LNCaP clone FGC (cell line): ENCODE measurements at places on chromosomes 7 and 10.

DNA sequence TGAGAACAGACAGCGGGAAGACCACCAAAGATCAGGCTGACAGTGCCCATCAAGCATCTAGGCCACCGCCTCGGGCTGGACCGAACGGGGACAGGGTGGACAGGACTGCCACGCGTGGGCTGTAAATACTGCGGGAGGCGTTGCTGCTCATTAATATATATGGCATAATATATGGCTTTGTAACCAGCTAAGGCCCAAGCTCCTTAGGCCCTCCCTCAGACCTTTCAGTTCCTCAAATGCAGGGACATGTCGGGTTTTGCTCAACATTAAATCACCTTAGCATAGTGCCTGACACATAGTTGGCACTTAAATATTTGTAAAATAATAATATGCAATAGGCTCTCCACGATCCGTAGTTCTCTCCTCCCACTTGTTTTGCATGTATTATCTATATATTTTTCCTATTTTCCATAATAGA lies 402 bp upstream of the TMEM168 start:
- DNase-seq: no peak

DNA sequence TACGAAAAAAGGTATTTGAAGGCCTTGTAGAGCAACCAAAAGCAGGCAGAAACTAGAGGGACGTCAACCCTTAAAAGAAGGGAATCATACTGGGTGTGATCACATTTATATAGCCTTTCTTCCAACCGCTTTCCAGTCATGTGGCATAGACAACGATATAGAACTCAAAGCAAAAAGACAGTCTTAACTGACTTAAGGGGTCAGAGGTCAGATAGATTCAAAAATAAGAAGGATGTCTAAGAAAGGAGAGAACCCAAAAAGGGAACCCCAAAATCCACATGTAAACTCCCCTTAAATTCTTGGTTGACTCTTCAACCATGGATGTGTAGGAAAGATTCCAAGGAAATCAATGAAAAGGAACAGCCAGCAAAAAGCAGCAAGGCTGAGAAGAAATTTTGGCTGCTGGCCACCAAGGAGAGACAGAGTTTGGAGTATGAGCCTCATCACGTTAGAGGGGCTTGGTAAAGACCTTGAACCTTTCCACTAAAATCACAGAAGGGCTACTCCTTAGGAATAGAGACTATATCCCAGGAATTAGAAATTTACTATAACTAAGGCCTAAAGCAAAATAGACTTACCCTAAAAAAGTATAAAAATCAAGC lies 8.6 kb downstream of the BCAP29 start:
- DNase-seq: no peak

- DNase-seq: no peak
Observed at GRCh38 chr10:66457629-66458028, 468.2 kb upstream of the LRRTM3 start.

DNA sequence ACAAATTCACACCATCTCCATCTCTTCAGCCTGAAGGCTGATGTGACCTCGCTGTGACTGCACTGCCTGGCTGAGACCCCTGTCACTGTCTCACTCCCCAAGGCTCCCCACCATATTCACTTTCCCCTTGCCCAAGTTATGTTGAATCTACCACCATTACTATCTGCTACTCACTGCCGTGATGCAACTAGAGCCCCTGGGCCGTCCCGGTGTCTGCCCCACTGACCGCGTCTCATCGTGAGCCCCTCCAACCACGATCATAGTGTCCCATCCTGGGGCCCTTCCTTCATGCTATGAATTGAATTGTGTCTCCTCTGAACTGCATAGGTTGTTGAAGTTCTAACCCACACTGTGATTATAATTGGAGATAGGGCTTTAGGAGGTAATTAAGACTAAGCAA lies 71.9 kb upstream of the CHST15 start:
- DNase-seq: no peak

DNA sequence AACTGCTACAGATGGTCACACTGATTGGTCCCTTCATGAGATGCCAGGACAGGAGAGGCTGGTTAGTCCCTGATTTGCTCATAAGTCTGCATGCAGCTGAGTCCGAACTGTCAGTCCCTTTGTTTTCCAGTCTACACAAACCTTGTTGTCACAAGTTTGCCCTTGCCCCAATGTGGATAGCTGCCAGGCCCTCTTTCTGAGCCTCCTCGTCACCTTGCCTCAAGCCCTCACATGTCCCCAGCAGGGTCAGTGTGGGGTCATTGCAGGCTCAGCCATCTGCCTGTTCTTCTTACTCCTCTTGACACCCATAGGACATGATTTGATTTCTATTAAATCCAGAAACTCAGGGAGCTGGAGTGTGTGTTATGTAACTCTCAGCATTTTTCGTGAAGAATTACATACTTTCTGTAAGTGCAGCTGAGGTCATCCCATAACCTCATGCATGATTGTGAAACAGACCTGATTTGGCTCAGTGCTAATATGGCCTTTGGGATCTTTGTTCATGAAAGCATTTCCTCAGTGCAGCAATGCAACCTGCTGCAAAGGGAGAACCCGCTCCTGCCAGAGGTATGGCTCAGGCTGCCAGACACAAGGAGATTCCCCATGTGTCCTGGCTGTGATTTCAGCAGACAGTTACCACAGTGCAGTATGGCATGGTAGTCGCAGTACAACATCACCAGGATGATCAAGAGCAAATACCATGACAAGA lies 70.0 kb upstream of the ZMIZ2 start:
- no peak for DNase-seq

DNA sequence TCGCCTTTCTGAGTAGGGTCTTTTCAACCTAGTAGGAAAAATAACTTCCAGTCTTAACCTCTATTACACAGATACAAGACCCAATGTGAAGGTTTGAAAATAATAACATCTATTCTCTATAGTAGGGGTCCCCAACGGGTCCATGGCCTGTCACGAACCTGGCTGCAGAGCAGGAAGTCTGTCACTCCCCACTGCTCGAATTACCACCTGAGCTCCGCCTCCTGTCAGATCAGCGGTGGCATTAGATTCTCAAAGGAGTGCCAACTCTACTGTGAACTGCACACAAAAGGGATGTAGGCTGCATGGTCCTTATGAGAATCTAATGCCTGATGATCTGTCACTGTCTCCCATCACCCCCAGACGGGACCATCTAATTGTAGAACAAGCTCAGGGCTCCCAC lies 7.4 kb downstream of the YWHAG start:
- no peak for DNase-seq

GRCh38 chr7:112748381-112748780 lies 41.8 kb downstream of the TMEM168 start:
- no peak for DNase-seq

DNA sequence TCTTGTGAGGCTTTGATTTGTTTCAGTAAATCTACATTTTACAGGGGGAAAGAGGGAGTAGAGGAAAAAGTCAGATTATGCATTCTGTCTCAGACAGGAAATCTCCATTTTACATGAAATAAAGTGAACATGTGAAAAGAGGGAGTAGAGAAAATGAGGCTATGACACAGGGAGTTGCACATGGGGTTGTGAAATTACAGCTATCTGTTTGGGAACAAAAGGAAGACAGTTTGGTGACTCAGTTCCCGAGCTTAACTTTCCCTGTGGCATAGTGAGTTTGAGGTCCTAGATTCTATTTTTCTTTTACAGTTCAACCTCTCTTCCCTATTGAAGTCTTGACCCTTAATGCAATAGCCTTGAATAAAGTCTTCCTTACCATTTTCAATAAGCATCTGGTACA lies 63.2 kb upstream of the AGR3 start:
- DNase-seq: no peak

DNA sequence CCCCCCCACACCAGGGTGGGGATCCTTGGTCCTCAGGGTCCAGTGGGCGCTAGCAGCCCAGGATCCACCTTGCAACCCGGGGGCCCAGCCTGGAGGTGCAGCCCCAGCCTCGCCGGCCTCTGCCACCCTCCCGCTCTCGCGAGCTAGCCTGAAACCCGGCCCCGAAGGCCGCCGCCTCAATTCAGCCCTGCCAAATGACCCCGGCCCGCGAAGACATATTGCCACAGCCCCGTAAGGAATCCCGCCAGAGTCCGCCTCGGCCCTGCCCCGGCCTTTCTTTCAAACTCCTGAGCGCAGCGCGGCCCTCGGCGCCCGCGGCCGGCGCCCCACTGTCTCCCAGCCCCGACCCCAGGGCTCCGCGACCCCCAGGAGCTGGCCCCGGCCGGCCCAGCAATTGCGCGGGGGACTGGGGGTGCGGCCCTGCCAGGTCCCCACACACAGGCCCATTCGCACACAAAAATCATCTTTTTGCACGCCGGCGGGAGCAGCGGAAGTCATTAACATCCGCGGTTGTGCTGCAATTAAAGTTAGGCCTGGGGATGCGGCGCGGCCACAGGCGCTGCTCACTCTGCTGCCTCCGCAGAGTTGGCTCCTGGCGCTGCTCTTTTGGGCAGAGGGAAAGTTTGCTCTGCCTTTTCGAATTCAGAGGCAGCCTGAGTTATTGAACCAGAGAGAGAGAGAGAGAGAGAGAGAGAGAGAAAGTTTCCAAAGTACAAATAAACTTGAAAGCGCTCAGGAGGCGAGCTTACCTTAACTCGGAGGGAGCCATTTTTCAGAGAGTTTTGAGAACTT lies 4.0 kb downstream of the HOXA5 start:
- DNase-seq: no peak

- no peak for DNase-seq
Observed at GRCh38 chr10:46097576-46098317, 51.7 kb upstream of the MSMB start.

DNA sequence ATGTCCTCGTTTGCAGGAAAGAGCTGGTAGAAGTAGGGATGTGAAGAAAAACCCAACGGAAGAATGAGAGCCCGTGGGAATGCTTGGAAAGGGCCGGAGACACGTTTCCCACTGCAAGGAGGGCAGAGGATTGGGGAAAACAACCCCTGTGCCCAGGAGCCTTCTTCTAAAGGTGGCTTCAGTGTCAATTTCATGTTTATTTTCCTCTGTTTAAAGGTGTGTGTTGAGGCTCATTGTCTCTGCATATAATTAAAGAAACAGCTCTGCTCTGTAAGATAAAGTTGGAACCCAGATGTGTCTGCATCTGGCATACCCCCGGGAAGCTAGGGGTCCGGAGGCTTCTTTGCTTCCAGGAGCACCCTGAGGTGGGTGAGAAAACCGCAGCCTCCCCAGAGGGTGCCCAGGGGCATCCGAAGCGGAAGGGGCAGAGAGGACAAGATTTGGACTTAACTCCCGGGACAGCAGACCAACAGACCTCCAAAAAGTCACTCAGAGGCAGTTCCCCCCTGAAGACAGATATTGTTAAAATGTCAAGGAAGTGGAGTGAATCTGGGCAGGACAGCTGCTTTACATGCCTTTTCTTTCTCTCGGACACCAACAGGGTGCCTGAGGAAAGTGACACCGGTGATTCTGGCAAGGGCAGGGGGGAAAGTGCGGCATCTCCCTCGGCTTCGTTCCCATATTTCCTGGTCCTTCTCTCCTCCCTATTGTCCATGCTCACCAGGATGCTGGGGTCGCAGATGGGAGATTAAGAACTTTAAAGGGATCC lies 8.6 kb upstream of the GATA3 start:
- DNase-seq: no peak

DNA sequence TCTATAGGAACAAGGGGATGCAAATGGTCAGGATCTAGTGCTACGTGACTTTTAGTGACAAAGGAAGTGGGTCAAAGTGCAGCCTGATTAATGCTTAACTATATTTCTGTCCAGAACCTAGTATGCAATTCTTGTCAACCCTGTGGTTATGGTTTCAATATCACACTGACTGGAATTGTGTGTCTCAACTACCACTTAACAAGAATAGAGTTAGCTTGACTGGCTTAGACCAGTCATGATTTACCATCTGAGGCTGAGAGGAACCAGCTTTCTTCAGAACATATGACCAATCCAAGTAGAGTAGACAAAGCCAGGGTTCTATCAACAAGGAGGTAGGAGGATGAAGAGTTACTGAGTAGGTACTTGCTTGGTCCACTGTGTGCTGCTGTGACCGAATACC lies 54.4 kb downstream of the MYPN start:
- no peak for DNase-seq

- peak; percentile 89 for DNase-seq
Observed at GRCh38 chr7:30519122-30519521, 14.5 kb upstream of the GGCT start.

- DNase-seq: no peak
Observed at GRCh38 chr7:98981701-98982100, 103.4 kb downstream of the TRRAP start.

DNA sequence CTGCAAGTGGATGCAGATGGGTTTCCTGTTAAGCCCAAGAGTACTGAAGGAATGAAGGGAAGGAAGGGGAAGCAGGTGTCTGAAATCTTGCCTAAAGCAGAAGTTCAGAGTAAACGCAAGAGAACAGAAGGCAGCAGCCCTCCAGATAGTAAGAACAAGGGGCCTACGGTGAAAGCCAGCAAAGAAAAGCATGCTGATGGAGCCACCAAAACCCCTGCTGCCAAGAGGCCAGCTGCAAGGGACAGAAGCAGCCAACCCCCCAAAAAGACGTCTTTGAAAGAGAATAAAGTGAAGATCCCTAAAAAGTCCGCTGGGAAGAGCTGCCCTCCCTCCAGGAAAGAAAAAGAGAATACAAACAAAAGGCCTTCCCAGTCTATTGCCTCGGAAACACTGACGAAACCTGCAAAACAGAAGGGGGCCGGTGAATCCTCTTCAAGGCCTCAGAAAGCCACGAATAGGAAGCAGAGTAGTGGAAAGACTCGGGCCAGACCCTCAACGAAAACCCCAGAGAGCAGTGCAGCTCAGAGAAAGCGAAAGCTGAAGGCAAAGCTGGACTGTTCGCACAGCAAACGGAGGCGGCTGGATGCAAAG lies 152.5 kb downstream of the LCOR start:
- DNase-seq: no peak

DNA sequence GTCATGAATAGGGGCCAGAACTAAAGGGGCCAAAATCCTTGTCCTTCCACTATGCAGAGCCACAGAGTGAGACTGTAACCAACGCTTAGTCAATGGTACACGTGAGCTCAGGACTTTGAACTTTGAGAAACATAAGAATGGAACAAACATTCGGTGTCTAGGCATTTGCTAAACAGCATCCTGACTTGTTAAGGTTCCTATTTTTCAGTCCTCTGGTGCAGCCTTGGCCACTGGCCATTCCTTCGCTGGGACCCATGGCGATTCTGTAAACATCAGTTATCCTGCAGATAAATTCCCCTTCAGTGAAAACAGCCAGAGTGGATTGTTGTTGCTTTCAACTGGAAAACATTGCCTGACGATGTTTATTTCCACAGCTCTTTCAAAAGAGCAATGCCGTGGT lies 266.8 kb downstream of the SORCS1 start:
- no peak for DNase-seq

DNA sequence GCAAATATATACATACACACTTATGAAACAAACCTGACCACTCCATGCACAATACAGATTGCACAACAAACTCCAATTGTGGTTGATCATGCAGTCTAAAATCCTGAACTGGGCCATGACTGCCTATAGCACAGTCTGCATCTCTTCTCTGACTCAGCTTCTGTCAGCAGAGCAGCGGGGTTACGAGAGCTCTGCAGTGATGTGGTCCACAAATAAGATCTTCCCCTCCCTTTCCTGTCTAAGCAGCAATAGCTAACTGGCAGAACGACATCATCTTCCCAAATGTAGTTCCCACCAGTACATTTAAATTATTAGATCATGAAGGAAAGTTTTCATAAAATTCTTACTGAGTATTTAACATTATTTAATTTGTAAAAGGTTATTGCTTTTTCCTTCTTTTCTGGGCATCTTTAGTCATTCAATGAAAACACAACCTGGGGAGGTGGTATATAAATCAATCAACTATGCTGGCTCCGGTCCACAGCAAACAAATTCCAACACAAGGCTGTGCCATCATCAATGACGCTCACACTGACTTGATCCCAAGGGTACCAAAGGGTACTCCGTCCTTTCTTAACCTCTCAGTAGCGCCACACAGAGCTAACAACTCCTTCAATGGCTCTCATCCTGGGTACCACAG lies 17.1 kb downstream of the ARHGAP21 start:
- no peak for DNase-seq

GRCh38 chr10:117138838-117139580 lies 939 bp upstream of the VAX1 start:
- DNase-seq: no peak
